Ascending aorta (tissue), 2 donors: ENCODE measurements at places on chromosomes 5 and 9.

DNA sequence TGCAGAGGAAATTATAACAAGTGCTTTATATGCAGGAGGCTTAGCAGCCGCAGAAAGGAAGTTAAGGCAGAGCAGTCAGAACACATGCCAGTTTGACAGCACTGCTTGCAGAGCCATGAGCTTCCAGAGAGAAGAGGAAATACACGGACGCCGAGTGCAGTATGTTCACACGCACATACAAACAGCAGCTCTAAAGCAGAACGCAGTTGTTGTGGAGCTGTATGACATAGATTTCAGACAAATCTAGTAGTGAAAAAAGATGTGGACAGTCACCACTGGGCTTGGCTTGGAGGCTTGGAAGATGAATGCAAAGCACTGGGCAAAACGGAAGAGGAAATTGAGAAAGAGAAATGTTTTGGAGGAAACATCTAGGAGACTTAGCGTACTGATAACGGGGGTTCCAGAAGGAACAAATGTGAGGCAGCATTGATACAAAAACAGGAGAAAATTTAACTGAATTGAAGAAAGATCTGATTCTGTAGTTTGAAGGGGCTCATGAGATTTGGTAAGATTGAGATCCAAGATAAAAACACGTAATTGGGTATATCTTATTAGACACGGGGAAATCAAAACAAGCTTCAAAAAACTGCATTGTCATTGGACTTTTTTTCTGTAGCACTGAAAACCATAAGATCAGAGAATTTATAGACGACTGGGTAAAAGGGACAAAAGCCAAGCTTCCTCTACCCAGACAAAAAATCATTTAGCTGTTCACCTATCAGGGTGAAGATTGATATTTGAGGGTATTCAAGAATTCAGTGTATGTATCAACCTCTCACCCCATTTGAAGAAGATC lies 19.6 kb upstream of the ROPN1L start:
- DNase-seq = no peak

GRCh38 chr9:124420991-124421543 lies 5.8 kb upstream of the PSMB7 start:
- no peak for DNase-seq

GRCh38 chr9:306907-307306 lies 92.2 kb downstream of the DOCK8 start:
- DNase-seq = no peak

DNA sequence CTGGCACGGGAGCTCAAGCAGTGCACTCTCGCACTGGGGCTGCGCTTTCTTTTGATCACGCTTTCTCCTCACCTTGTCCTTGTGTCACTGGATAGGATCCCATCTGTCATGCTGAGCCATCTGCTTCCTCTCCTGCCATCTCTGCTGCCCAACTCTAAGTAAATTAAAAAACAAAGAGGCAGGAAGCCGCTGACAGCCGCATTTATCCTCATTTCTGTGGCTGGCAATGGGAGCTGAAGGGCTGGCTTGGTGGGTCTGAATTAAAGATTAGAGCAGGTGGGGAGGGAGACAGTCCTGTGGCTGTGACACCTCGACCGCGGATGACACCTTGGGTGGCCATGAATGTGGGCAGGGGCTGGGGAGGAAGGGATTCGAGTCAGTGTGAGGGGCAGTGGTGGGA lies 159.2 kb upstream of the ALDH1B1 start:
- DNase-seq = no peak

GRCh38 chr5:80569961-80570786 lies at the start of gene ANKRD34B:
TSS of gene ANKRD34B (minus strand) at chr5:80570280. CDS start at chr5:80560019, 10,261 bp downstream.
- no peak for DNase-seq

DNA sequence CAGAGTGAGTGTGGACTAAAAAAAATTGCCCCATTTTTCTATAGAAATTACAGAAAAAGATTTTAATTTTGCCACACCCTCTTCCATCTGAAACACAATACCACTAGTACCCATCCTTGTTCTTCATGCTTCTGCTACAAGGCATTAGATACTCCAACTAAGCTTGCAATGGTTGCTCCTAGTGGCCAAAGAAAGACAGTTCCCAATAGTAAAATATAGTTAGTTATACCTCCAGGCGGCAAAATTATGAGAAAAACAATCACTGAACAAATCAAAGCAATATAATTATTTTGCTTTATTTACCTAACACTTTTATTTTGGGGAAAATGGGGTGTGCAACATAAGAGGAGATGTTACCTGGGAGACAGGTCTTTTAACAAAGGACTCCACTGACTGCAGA lies 101.2 kb downstream of the RAPGEF6 start:
- DNase-seq = no peak

- DNase-seq = no peak
Measured at GRCh38 chr9:77488439-77489126, 159.5 kb downstream of the GNA14 start.

GRCh38 chr9:133055788-133056420 lies 5.9 kb upstream of the CEL start:
- no peak for DNase-seq

GRCh38 chr9:34089311-34089710 lies 37.2 kb downstream of the DCAF12 start:
- no peak for DNase-seq

DNA sequence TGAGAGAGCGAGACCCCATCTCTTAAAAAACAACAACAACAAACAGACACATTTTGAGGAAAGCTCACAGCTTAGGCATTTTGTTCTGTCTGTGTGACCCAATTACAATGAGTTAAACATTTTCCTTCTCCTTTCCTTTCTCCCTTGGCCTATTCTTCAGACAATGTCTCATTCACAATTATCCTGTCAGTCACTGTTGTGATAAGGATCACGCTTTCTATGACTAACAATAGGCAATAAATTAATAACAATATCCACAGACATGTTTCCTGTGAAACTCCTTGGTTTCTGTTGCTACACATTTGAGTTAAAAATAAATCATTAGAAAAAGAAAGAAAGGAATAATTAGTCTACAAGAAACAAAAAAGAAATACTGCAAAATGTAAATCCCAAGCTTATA lies 19.8 kb upstream of the CARTPT start:
- DNase-seq = no peak

DNA sequence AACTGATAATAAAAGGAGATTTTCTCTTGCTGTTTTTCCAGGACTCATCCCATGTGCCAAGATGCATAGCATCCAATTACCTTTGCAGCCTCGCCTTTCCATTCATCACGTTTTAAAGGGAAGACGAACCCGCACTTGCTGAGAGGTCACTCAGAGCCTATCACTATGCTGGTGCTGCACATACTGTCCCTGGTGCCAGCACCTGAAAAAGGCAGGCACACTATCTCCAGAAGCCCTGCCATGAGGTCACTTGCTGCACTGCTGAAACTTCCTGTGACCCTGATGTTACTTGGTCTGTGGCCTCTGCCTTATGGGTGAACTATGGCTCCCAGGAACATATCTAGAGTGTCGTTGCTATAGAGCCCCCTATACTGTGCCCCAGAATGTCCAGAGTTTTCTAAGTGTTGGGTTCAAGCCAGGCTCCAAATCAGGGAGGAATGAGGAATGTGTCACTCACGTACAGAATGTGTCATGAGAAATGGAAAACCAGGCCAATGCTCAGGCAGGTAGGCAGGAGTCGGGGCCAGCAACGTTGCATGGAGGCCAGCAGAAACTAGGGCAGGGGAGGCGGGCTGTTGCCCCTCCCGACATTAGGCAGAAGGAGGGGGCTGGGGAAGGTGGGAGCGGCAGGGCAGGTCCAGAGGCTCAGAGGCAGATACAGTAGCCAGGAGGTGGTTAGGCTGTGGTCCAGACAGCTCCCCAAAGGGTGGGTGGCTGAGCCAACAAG lies 262.1 kb downstream of the CRB2 start:
- DNase-seq = no peak

DNA sequence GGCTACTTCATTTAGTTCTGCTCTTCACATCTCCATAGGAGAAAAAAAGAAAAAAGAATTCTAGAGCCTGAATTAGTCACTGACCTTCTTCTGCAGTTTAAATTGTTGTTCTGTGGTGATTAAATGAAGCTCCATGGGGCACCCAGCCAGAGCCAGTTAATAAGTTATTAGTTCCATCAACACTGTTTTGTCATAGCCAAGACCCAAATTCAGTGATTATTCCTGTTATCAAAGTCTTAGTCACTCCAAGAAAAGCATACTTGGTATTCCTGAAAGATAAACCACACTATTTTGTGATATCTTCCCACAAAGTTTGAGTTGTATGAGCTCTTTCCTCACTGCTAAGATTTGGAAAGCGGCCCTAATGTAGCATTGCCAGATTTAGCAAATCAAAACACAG lies 134.8 kb upstream of the RGMB start:
- DNase-seq = no peak

- no peak for DNase-seq
Measured at GRCh38 chr5:154275566-154275965, 85.0 kb downstream of the GALNT10 start.

DNA sequence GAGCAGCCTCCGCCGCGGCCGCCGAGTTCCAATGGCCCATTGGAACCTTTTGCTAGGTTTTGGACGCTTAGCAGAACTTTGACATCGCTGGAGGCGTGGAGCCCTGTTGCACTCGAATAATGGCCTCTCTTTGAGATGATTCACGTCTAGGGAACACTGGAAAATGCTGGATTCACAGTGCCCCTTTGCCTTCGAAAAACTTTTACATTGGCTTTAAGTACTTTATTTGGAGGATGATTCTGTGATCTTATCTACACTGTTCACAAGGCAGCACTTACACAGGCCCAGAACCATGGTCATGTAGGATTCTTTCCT lies 536 bp upstream of the PPIC start:
- DNase-seq = no peak

- DNase-seq = no peak
Measured at GRCh38 chr5:33068786-33069185, 357.7 kb downstream of the NPR3 start.

GRCh38 chr5:74648835-74649293 lies 8.3 kb upstream of the ENC1 start:
- no peak for DNase-seq

GRCh38 chr9:121852651-121853616 lies 201.5 kb downstream of the DAB2IP start:
- DNase-seq = no peak

DNA sequence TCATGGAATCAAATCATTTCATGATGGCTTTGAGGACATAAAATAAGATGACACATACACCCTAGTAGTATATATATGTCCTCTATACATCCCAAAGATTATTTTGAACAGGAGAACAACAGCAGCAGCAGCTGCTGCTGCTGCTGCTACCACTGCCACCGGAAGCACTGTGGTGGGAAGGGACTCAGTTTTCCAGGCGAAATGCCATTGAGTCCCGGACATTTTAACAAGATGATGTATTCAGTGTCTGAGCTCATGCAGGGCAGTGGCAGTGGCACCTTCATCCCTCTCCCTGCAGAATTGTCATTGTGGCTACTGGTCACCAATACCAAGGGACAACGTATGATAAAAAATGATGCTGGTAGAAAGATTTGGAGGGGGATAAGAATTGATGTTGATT lies 151.3 kb downstream of the CHSY3 start:
- peak; percentile 70 for DNase-seq

- DNase-seq = no peak
Measured at GRCh38 chr9:89743573-89744254, 138.9 kb downstream of the GADD45G start.

- DNase-seq = no peak
Measured at GRCh38 chr9:129640086-129640870, 1.7 kb downstream of the ASB6 start.

- DNase-seq = no peak
Measured at GRCh38 chr9:15856591-15856990, 303.7 kb downstream of the CCDC171 start.

GRCh38 chr5:156391139-156391538 lies 64.2 kb downstream of the SGCD start:
- DNase-seq = no peak

- DNase-seq = peak; percentile 59
Measured at GRCh38 chr5:69492391-69492922, at the start of gene OCLN. TSS of gene OCLN (plus strand) at chr5:69492790. CDS start at chr5:69504245, 11,455 bp downstream.

GRCh38 chr9:128106181-128106939 lies 21.2 kb downstream of the PTGES2 start:
- no peak for DNase-seq

DNA sequence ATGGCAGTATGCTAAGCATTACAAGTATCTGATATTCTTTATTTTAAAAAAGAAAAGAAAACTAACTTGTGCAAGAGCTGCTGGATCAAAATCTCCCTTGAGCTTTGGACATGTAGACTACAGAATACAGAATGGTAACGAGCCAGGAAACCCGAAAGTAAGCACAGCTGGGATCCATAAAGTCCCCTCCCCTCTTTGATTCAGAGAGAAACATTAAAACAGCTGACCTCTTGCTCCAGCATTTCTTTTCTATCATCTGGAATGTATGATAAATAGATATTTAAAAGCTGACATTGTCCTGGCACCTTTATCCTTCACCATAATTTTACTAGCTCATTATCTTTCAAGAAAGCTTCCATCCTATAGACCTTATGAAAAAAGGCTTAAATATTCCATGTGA lies 28.2 kb upstream of the LPAR1 start:
- DNase-seq = no peak

DNA sequence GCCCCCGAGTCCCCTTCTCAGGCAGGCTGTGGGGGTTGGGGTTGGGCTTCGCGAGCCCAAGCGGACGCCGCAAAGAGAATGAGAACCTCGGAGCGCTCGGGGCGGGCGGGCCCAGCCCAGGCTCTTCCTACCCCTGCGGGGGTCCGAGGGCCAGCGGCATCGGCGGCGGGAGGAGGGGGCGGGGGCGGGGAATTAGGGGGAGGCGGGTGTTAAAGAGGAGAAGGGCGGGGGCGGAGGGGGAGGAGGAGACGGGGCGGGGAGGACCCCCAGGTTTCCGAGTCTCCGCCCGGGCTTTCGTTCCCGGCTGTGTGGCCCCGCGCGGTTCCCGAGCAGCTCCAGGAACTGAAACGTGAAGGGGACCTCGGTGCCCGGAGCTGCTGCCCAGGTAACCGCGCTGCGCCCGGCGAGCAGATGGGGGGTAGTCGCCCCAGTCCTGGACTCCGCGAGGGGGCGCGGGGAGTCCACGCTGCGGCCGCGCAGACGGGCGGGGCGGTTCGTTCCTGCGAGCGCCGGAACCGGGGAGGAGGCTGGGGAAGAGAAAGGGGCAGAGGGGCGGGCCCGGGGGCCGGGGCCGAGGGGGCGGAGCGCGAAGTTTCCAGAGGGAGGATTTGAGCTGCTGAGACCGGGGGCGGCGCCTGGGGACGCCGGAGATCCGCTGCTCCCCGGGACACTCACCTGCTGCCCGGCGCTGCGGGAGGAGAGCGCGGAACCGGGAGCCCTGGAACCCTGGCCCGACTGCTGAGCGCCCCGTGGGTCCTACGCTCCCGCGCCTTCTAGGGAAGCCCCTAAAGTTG lies 38.4 kb upstream of the PLEKHG4B start:
- DNase-seq = no peak

DNA sequence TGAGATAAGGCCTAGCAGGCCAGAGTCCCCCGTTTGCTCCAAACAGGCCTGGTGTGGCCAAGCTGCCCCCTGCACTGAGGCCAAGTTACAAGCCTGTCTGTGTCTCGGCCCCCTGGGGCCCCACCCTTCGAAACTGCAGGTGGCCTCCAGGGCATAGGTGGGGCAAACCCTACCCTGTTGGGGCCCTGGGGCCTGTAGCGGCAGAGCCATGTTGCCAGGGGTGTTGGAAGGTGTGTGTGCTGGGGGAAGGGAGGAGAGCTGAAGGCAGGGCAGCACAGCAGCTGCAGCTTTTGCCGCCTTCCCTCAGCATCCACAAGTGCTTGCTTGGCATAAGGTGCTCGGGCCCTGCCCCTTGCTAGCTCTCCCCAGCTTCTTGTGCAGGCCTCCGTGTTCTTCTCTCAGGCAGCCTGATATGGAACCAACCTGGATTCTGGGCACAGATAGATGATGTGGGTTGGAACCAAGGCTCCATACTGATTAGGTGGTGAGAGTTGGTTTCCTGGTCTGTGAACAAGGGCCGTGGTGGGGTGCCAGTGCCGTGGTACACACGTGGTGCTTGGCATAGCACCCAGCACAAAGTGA lies 12.7 kb downstream of the IRF1 start:
- no peak for DNase-seq

GRCh38 chr5:169803077-169803981 lies 166.3 kb downstream of the DOCK2 start:
- DNase-seq = no peak
